ENCODE measurements at places on chromosomes 5 and 9.

GRCh38 chr5:174045470-174046025 is at the start of gene NSG2:
Gene NSG2 (plus strand): TSS chr5:174045706. CDS start chr5:174046756, 1,050 bp downstream.
- peak; percentile 59 for DNase-seq

DNA sequence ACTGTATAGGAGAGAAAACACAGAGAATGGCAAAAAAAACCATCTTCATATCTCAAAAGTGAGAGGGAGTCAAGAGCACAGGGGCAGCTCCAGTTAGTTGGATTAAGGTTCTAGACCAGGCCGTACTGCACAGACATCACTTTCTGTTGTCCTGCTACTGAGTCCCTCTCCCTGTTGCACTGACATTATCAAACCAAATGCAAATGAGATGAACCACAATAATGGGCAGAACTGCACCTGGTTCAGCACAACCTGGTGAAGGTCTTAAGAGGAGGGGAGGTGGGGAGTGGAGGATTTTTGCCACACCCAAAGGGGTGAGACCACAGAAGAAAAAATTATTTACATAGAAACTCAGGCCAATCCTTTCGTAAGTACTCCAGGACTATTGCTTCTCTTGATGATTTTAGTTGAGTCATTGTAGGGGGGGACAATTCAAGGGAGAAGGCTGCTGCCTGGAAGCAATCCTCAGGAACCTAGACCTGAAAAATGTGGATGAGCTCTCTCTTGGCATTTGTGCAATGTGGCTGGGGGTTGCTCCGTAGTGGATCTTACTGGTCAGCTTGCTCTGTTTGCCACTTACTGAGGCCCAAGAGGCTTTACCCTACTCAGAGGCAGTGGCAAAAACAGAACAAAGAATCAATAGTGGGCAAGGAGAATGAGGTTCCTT is 94.5 kb upstream of the PPP1R2B start:
- no peak for DNase-seq

GRCh38 chr9:89865357-89865756 is 260.5 kb downstream of the GADD45G start:
- DNase-seq, result no peak

DNA sequence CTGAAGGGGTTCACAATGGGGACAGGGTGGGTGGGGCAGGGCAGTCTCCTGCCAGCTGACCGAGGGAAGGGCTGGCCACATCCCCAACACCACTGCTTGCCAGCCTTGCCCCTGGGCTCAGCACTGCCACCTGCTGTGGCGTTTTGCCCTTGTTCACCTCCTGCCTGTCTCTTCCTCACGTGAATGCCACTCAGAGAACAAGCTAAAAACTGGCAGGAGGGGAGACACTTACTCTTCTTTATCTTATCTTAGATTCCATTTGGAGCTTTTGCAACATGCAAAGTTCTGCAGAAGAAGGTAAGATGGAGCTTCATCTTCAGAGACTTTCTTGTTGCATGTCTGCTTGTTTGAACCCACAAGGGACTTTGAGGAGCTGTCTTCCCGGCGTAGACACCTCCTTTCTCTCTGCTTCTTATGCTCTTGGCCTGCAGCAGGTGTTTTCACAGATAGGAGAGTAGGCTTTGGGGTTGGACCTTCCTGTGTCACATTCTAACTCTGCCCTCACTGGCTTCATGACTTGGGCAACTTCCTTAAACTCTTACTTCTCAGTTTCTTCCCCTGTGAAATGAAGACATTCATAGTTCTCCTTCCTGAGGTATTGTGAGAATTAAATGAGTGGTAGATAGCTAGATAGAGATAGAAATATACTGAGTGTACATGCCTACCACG is 4.1 kb downstream of the LRSAM1 start:
- DNase-seq, result no peak

DNA sequence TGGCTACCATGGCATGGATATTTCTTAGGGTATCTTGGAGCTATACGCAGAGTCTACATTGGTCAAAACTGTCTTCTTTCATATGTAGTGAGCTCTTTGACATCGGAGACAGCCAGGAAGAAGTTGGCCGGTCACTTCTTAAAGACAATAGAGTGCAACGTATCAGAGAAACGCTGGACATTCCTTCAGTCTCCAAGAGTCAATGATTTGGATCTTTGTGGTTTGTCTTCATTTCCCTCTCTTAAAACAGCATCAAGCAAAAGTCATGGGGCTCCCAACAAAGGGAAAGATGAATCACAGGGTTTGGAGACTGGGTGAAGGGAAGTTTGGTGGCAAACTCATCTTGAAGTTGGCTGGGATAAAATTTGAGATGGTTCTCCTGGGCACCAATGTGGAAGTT is 320.1 kb downstream of the AGTPBP1 start:
- no peak for DNase-seq

GRCh38 chr9:108477529-108478006 is 378.2 kb downstream of the ACTL7B start:
- no peak for DNase-seq

DNA sequence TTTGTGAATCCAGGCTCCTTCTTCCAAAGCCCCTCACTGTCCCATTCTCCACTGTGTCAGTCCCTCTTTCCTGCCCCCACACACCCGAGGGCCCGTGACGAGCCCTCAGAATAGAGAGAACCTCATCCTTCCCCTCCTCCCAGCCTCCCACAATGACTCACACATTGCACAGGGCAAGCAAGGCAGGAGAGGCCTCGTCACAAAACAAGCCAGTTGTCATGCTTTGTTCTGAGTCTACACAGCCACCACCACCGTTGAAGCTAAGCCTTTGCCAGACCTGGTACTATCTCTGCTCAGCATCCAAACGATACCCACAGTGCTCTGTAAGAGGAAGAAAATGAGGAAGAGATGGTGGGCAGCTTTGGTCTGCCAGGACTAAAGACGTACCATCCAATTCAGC is 142.2 kb upstream of the ZNF366 start:
- no peak for DNase-seq

GRCh38 chr5:95863383-95863757 is 40.8 kb upstream of the GLRX start:
- DNase-seq, result no peak

DNA sequence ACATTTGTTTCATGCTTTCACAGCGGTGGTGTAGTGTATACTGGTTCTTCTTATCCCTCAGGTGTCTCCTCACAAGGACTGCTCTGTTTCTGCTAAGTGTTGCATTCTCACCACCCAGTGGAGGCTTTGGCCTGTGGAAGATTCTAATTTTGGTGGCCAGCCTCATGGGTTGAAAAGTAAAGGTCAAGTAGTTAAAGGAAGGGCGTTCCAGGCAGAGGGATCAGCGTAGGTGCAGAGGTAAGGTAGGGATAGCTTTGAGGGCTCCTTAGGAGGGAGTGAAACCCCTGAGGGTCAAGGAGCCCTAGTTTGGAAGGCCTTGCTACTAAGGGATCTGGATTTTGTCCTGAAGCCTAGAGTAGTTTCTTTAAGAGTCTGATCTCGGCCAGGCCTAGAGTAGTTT is 4.6 kb upstream of the RACK1 start:
- DNase-seq, result no peak

Measured in DND-41 (cell line).